A549 treated with RU486 at 1 μM for 4 hours (cell line): ENCODE measurements at places on chromosomes 6 and 20. TPM values are rescaled to one million over a fixed set of nuclear protein-coding genes. Genes with fewer than 3 reads are reported as not detected.

Gene BPIFA1
- not detected in 5 replicates for total RNA-seq

Gene GPLD1
- total RNA-seq, result 1.1 to 1.3 TPM (median 1.1 TPM) in 5 replicates

Gene BCL2L1
- total RNA-seq, result 170 to 183 TPM (median 181 TPM) in 5 replicates

Gene SOX18
- 1.3 to 2.8 TPM (median 2.5 TPM) in 5 replicates for total RNA-seq

Gene MLIP
- not detected in 5 replicates for total RNA-seq

Gene TBXT
- total RNA-seq, result not detected in 5 replicates

Gene KCNK15
- total RNA-seq, result 0.42 to 0.96 TPM (median 0.80 TPM) in 5 replicates

Gene ZNF322
- total RNA-seq, result 3.8 to 6.4 TPM (median 5.4 TPM) in 5 replicates

Gene CTCFL
- total RNA-seq, result not detected in 5 replicates

Gene OOEP
- not detected in 5 replicates for total RNA-seq

Gene PPIL6
- 1.5 to 3.1 TPM (median 2.6 TPM) in 5 replicates for total RNA-seq

Gene HRH3
- not detected in 5 replicates for total RNA-seq

Gene R3HDML
- 0.14 to 0.40 TPM (median 0.32 TPM) in 5 replicates for total RNA-seq

Gene TFAP2D
- total RNA-seq, result not detected in 5 replicates

Gene SLC23A2
- 13.1 to 17.2 TPM (median 17.0 TPM) in 5 replicates for total RNA-seq

Gene PLCB4
- 10.9 to 15.4 TPM (median 13.2 TPM) in 5 replicates for total RNA-seq

Gene SLC2A10
- total RNA-seq, result not detected in 5 replicates

Gene RGL2
- 11.0 to 13.8 TPM (median 13.4 TPM) in 5 replicates for total RNA-seq

Gene PTPRT
- total RNA-seq, result not detected in 5 replicates

Gene COL9A1
- total RNA-seq, result not detected in 5 replicates

Gene OR2B6
- total RNA-seq, result 0.20 to 0.21 TPM in 2 of 5 replicates, not detected in the others

Gene GTSF1L
- total RNA-seq, result not detected in 5 replicates

Gene GHRH
- not detected in 5 replicates for total RNA-seq

Gene RRP36
- total RNA-seq, result 67.5 to 87.2 TPM (median 72.5 TPM) in 5 replicates

Gene PBOV1
- total RNA-seq, result not detected in 5 replicates

Gene ARG1
- total RNA-seq, result not detected in 5 replicates

Gene LY6G6F
- not detected in 5 replicates for total RNA-seq

Gene SDHAF4
- total RNA-seq, result 2.7 to 5.3 TPM (median 4.4 TPM) in 5 replicates

Gene NHLRC1
- total RNA-seq, result 1.1 to 2.2 TPM (median 1.7 TPM) in 5 replicates

Gene ASIP
- total RNA-seq, result not detected in 5 replicates

Gene DEFB124
- not detected in 5 replicates for total RNA-seq

Gene BPIFB4
- not detected in 5 replicates for total RNA-seq

Gene BNIP5
- total RNA-seq, result not detected in 5 replicates

Gene HLA-DQB1
- not detected in 5 replicates for total RNA-seq

Gene HLA-F
- 3.5 to 5.1 TPM (median 4.4 TPM) in 5 replicates for total RNA-seq

Gene FAM209B
- total RNA-seq, result 0.25 to 0.59 TPM (median 0.48 TPM) in 4 of 5 replicates, not detected in the other

Gene NHSL1
- total RNA-seq, result 3.1 to 4.1 TPM (median 3.6 TPM) in 5 replicates

Gene MATN4
- total RNA-seq, result 0.06 to 0.14 TPM (median 0.12 TPM) in 4 of 5 replicates, not detected in the other

Gene CAGE1
- 0.10 TPM in 1 of 5 replicates, not detected in the others for total RNA-seq

Gene MED23
- 4.5 to 7.3 TPM (median 7.1 TPM) in 5 replicates for total RNA-seq

Gene WFDC2
- not detected in 5 replicates for total RNA-seq

Gene SLC26A8
- total RNA-seq, result not detected in 5 replicates

Gene CALHM4
- total RNA-seq, result not detected in 5 replicates

Gene ENPP5
- not detected in 5 replicates for total RNA-seq
